Pancreas (tissue), 10 donors: ENCODE measurements at places on chromosomes 11 and 22. TPM values are rescaled to one million over a fixed set of nuclear protein-coding genes. Genes with fewer than 3 reads are reported as not detected.

DNA sequence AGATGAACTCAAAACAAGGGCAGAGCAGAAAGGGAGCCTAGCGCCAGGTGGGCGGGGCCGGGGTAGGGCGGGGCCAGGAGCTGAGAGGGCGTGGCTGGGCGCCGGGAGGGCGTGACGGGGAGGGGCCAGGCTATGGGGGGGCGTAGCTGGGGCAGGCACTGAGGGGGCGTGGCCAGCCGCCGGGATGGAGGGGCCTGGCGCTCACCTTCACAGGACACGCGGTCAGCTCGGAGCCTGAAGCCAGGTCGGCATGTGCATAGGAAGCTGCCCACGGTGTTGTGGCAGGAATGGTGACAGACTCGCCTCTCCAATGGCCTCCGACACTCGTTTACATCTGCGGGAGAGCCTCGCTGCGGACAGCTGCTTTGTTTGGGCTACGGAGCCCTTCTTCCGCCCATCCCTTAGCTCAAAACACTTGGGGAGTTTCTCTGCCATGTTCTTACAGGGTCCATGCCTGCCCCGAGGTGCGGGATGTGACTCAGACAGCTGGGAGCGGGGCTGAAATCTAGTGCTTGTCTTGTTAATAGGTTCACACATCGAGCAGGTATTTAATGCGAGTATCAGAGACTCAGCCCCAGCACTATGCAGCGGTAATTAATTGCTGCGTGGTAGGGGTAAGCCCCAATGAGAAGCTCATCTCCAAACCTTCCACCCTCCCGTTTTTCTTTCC lies 13.4 kb downstream of the VWCE start:
- peak; percentile 83 for DNase-seq

DNA sequence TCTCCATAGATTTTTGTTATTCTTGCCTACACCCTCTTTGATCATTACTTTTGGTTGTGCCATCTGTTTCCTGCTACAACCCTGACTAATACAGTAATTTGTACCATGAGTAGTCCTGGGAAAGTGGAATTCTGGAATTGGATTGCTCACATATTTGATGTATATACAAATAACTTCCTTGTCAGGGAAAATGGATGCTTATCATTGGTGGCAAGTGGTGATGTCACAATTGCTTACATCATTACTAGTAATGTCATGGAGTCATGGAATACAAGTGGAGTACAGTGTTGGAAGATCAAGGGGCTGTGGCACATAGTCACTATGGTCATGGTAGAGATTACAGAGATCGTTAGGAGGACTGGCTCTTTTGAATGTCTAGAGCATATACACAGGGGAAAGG lies 24.4 kb downstream of the AASDHPPT start:
- DNase-seq: no peak

- DNase-seq: no peak
Observed at GRCh38 chr11:126345759-126346585, 9.5 kb upstream of the ST3GAL4 start.

- no peak for DNase-seq
Observed at GRCh38 chr11:46508360-46508759, 85.5 kb downstream of the AMBRA1 start.

DNA sequence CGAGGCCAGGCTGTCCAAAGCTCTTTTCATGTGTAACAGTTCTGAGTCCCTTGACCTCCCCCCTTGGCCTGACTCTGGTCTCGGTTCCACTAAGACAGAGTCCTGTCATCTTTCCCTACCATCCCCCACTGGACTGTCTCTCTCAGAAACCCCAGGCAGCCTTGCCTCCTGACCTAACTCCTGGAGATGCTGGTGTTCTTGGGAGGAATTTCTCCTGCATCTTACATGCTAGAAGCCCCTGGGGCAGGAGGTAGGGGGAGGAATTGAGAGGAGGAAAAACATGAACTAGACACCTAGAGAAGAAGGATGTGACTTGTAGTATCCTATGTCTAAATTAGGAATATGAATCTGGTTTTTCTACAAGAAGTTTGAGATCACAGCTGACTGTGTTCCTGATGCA lies 648 bp upstream of the IL18BP start:
- DNase-seq: no peak

DNA sequence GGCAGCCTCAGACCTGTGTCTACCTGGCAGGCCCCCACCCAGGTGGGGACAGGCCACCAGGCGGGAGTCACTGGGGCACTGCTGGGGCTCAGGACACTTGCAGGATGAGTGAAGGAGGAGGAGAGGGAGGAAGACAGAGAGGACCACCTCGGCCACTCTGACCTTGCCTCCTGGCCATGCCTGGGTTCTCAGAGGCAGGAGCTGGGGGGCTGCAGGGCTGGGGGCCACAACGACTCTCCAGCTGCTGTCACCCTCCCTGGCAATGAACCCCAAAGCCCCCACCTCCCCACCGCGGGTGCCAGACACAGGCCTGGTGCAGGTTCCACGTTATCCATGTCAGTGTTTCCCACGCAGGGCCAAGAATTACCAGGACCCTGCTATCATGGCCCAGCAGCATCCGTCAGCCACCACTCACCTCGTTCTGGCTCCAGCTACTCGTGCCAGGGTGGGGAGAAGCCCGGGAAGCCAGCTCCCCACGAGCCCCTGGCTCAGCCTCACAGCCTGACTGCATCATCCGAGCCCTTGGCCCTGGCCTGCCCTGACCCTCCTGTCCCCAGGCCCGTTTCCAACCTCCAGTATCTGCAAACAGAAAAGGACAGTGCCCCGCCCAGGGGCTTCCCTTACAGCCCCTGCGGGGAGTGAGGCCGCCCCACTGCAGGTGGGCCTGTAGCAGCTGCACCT lies 62.4 kb downstream of the BRD1 start:
- peak; percentile 8 for DNase-seq

OR8D1 gene
- polyA plus RNA-seq: not detected
